IPS DF 6.9 (cell line): ENCODE measurements at places on chromosomes 3 and 15.

- DNase-seq: no peak
These were observed 190.1 kb downstream of the UBE3A start for GRCh38 chr15:25248583-25249235.

DNA sequence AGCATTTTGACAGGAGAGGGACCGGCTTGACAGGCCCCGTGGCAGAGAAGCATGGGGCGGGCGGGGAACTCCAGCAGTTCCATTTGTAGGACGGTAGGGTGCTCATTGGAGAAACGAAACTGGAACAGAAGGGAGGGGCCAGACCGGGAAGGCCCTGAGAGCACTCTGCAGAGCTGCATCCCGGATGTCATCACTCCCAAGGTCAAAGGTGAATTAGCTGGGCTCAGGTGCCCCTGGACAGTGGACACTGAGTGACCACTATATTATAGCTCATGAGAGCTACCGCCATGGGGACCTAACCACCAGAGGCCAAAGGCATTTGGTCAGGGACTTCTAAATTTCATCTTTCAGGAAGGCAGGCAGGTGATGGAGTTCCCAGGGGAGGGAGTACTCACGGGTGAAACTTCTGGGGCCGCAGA is 7.3 kb downstream of the CSRNP1 start:
- no peak for DNase-seq

- no peak for DNase-seq
These were observed 8.1 kb upstream of the MINDY4B start for GRCh38 chr3:150913133-150913922.

DNA sequence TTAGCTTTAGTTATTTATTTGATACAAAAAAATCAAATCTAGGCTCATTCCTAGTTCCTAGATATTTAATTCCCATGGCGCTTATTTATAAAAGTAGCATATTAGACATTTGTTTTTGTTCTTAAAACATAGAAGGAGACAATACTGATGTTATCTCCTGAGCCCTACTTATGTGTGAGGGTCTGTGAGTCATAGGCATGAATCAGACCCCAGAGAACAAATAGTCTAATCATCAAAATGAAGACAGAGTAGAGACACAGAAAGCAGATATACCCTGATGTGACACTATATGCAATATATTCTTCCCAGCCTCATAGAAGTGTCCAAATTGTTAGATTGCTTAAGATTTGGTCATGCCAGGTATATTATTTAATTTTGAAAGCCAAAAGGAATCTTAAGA is 44.9 kb downstream of the PEX5L start:
- DNase-seq: no peak

GRCh38 chr15:59180945-59181600 is 25.6 kb upstream of the LDHAL6B start:
- DNase-seq: no peak

- no peak for DNase-seq
These were observed 322.6 kb downstream of the OCA2 start for GRCh38 chr15:27776501-27776900.

DNA sequence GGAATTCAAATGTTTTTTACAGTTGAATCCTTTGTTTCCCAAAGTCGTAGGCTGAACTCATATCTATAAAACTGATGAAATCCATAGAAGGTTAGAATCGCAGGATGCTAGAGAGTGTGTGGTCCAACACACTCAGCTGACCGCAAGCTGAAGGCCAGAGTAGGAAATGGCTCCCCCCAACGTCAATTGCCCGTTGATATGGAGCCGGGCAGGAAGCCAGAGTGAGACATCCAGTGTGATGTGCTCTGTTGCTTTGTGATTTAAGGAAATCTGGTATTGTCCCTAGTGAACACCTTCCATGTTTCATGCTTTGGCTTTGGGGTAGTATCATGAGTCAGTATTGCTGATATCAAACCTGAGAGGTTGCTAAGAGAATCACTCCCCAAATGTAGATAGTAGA is 5.8 kb upstream of the MEX3B start:
- no peak for DNase-seq

GRCh38 chr3:140430494-140430893 is 247.4 kb upstream of the TRIM42 start:
- DNase-seq: no peak

GRCh38 chr15:40855706-40856234 is 11.9 kb downstream of the SPINT1 start:
- DNase-seq: no peak
